ENCODE measurements at places on chromosomes 1 and 21.

GRCh38 chr1:84410328-84411095 lies 12.2 kb downstream of the DNASE2B start:
- no peak for DNase-seq

GRCh38 chr1:204130981-204131892 lies 20.6 kb downstream of the ETNK2 start:
- no peak for DNase-seq

- no peak for DNase-seq
Observed at GRCh38 chr1:235272851-235273250, 55.1 kb downstream of the ARID4B start.

DNA sequence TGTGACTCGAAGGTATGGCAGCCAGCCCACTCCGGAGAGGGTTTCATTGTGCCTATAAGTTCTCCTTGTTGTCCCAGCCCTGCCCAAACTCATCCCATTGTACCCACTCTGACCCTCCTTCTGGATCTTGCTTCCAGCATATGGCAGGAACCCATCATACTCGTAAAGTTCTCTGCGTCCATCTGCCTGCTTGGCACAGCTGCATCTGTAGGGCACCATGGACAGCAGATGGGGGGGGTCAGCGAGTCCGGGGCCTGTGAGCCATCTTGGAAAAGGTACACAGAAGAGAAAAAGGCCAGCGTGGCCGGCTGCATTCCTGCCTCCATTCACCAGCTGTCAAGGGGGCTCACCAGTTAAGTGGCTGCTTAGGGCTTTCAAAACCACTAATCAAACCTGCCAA lies 94.9 kb upstream of the IGSF21 start:
- no peak for DNase-seq

DNA sequence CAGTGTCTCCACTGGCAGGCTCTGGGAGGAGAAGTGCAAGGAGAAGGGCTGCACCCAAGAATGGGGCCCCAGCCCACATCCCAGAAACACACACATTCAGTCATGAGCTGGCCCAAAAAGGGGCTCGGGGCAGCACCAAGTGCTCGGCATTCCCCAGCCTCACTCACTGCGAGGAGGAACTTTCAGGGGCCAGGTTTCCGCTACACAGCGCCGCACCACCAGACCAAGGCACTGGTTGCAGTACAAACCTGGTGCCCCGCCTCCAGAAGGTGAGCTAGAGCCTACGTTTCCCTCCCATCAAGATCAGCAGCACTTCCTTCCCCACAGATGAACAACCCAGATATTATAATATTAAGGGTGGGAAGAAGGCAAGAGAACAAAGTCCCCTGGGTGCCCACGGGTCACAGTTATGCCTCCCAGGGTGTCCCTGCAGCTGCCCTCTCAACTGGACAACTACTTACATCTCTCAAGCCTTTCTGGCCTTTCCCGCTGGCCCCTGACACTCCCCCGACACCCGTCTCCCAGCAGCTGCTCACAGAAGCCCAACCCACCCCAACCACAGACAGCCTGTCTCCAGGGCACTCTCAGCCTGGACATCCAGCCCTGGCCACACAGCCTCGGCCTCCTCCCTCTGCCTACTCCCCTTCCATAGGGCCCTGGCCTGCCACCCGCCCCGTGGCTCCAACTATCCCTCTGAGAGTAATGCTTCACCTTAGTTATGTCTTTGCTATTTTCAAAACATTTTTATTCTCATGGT lies 3.8 kb downstream of the PBXIP1 start:
- DNase-seq = no peak

GRCh38 chr1:48619539-48619938 lies 147.5 kb upstream of the SPATA6 start:
- DNase-seq = no peak
